Cardiac atrium fibroblast (primary cell): ENCODE measurements at places on chromosomes 1 and 21. TPM values are rescaled to one million over a fixed set of nuclear protein-coding genes. Genes with fewer than 3 reads are reported as not detected.

PERM1 gene
- total RNA-seq: not detected in 2 replicates

KCNT2 gene
- total RNA-seq: 17.5 and 35.5 TPM in 2 replicates

CELA2B gene
- total RNA-seq: not detected in 2 replicates

FCER1A gene
- total RNA-seq: not detected in 2 replicates

CD247 gene
- not detected in 2 replicates for total RNA-seq

SLAMF9 gene
- total RNA-seq: not detected in 2 replicates

C4BPA gene
- under 0.01 TPM in 1 of 2 replicates, not detected in the other for total RNA-seq

NDUFS2 gene
- total RNA-seq: 82.5 and 92.6 TPM in 2 replicates

MAEL gene
- total RNA-seq: 0.18 TPM in 1 of 2 replicates, not detected in the other

BSND gene
- total RNA-seq: not detected in 2 replicates

ESPN gene
- 0.18 TPM in 1 of 2 replicates, not detected in the other for total RNA-seq

ARF1 gene
- 454 and 457 TPM in 2 replicates for total RNA-seq

SNX27 gene
- 7.8 and 10.2 TPM in 2 replicates for total RNA-seq

RGS13 gene
- total RNA-seq: not detected in 2 replicates

LCA5L gene
- not detected in 2 replicates for total RNA-seq

CD2 gene
- total RNA-seq: not detected in 2 replicates

AK4 gene
- 95.0 and 115 TPM in 2 replicates for total RNA-seq

ANKRD13C gene
- total RNA-seq: 15.9 and 16.1 TPM in 2 replicates

PITHD1 gene
- total RNA-seq: 21.7 and 29.3 TPM in 2 replicates

TBX19 gene
- 0.32 and 0.90 TPM in 2 replicates for total RNA-seq

EFCAB14 gene
- total RNA-seq: 43.7 and 87.0 TPM in 2 replicates

LRRC38 gene
- total RNA-seq: not detected in 2 replicates

RPAP2 gene
- total RNA-seq: 7.8 and 15.3 TPM in 2 replicates

CA6 gene
- not detected in 2 replicates for total RNA-seq

C1orf226 gene
- 0.49 and 1.1 TPM in 2 replicates for total RNA-seq

B3GALT5 gene
- not detected in 2 replicates for total RNA-seq

SPRR4 gene
- total RNA-seq: not detected in 2 replicates

POGK gene
- total RNA-seq: 12.1 and 15.1 TPM in 2 replicates

SPATA21 gene
- not detected in 2 replicates for total RNA-seq
